Caudate nucleus (tissue), 63 donors: ENCODE measurements at places on chromosomes 6 and 20.

GRCh38 chr20:59822291-59823029 is 111.0 kb downstream of the SYCP2 start:
- DNase-seq, result no peak

GRCh38 chr6:130233330-130233729 is 10.6 kb upstream of the SAMD3 start:
- DNase-seq, result no peak

- no peak for DNase-seq
These were observed 36.1 kb upstream of the TNFRSF21 start for GRCh38 chr6:47345761-47346160.

- no peak for DNase-seq
These were observed 101.2 kb downstream of the SLC35B3 start for GRCh38 chr6:8334113-8334512.

- no peak for DNase-seq
These were observed 112.4 kb upstream of the DST start for GRCh38 chr6:56755040-56755439.

- DNase-seq, result no peak
These were observed 212.7 kb upstream of the AGPAT4 start for GRCh38 chr6:161486361-161487216.

- DNase-seq, result no peak
These were observed 46.9 kb downstream of the CPXM1 start for GRCh38 chr20:2753461-2754040.

DNA sequence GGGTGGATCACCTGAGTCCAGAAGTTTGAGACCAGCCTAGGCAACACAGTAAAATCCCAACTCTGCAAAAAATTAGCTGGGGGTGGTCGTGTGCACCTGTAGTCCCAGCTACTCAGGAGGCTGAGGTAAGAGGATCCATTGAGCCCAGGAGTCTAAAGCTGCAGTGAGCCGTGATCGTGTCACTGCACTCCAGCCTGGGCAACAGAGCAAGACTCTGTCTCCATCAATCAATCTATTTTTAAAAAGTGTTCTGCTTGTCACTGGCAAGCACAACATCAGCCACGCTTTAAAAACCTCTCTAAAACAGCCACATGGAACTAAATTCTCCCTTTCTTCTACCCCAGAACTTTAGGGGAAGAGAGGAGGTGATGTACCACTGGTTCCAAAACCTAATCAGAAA is 131.6 kb upstream of the RREB1 start:
- DNase-seq, result no peak

GRCh38 chr6:12844284-12845223 is 128.0 kb downstream of the PHACTR1 start:
- DNase-seq, result no peak

- DNase-seq, result no peak
These were observed 318.9 kb upstream of the JAG1 start for GRCh38 chr20:10992731-10993130.

GRCh38 chr6:53506872-53507271 is 38.0 kb downstream of the GCLC start:
- DNase-seq, result no peak

DNA sequence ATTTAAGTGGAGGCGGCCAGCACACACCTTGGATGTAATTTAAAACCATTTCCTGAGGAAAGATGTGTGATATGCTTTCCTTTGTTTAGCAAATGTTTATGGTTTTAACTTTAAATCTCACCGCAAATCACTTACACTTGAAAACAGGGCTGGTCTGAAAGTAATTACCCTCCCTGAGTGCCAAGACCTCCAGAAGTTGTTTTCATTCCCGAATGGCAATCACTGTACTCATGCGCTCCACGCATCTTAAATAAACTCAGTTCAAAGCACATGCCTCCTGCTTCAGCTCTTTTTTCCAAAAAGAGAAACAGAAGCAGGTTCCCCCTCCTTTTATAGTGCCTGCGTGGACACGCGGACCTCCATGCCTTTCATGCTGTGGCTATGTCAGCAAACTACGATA is 224.0 kb downstream of the SMOC2 start:
- DNase-seq, result no peak

DNA sequence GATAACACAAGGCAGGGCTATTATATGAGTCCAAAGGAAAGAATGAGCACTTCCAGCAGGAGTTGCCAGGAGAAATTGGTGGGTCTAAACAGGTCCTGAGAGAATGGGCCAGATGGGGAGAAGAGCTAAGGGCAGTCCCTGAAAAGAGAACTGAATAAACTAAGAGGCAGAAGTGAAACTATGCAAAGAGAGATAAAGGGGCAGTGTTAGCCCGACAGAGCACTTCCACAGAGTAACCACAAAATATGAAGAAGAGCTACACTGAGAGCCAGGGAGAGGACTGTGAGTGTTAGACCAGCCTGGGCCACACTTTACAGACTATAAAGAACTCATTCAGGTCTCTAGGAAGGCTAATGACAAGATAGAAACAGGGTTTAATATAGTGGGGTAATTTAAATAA is 43.8 kb downstream of the RALGAPA2 start:
- DNase-seq, result no peak

DNA sequence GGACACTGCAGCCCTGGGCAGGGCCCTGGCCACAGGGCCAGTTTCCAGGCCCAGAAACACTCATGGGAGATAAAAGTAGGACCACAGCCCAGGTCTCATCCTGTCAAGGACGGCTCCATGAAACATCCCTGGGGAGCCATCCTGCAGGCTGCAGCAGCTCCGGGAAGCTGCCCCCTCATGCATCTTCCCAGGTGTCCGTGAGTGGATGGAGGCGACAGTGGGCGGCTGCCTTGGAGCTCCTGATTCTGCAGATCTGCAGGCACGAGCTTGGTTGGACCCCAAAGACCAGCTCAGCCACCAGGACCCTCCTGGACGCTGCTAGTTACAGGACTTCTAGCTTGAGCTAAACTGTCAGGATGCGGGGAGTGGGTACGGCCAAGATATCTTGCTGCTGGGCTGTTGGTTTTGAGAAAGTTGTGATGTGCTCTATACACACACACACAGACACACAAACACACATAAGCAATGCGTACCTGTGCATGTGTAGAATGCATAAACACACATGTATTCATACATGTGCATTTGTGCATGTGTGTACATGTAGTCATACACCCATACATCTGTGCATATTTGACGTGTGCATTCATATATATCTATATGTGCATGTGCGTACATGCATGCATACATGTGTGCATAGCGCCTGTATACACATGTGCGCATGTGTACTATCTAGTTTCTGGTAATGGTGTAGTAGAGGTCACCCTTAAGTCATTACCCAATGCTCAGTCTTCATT is 297.8 kb downstream of the TAF4 start:
- DNase-seq, result no peak

- no peak for DNase-seq
These were observed 83.3 kb downstream of the CHD6 start for GRCh38 chr20:41534842-41535241.

GRCh38 chr6:148943451-148943850 is 196.6 kb downstream of the UST start:
- no peak for DNase-seq

- no peak for DNase-seq
These were observed 279.7 kb downstream of the UST start for GRCh38 chr6:149026530-149026942.

DNA sequence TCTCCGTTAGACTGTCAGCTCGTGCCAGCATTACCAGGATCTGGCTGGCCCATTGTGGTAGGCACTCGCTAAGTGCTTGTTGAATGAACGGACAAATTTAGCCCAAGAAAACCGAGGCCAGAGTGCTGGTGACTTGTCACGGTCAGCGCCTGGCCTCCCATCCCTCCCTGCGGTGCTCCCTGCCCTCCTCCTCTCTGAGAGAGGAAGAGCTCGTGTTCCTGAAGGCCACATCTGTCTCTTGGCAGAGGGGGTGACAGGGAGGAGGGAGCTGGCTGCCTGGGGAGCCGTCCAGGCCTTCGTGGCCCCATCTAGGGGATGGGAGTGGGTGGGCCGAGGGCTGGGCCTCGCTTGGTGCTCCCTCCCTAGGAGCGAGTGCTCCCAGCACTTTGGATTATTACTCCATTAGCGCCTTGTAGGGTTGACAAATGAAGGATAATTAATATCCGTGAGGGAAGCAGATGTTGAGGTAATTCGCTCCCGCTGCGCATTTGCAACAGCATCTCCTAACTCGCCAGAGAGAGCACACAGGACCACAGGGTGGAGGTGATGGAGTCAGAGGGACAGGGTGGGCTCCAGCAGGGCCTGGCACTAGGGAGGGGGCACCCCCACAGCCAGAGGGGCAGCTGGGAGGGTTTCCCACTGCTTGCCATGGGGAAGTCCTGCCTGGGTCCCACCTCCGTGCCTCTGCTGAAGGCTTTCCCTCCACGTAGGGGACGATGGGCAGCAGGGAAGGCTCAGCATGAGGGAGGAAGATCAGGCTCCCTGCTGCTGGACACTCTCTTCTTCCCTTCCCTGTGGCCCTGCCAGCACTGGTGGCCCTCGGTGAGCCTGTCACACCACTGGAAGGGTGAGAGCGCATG is 37.0 kb downstream of the VSTM2L start:
- DNase-seq, result no peak

GRCh38 chr6:56242346-56242745 is 5.0 kb downstream of the COL21A1 start:
- DNase-seq, result no peak

DNA sequence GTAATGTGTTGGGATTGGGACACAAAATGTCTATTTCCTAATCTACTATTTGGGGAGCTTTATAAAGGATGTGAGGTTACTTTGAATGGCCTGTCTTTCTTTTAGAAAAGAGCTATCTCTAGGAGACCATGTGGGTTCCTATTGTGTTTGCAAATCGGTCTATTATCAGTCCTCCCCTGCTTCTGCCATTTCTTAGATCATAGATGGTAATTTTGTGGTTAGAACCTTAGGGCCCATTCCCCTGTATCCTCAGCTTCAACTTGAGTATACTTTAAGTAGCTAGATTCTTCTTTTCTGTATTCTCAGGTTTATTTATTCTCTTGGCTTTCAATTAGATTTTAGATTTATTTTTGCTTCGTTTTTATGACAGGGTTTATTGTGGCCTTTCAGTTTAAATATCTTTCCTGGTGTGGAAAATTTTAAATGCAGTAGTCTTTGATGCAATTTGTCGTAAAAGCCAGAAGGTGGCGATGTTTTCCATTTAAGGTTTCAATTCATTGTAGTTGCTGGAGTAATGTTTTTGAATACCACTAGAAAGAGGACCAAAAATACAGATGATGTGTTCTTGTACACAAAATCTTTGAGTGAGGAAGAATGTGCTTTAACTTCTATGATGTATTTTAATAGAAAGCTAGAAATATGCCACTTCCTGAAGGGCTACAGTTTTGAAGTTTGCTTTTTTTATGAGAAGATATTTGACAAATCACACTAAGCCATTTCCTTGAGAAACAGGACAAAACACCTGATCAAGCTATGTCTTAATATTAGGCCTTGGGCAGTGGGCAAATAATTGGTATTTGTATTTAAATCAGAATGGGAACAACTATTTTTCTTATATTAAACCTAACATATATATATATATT is 20.3 kb downstream of the TBPL1 start:
- DNase-seq, result no peak

- DNase-seq, result no peak
These were observed 41.2 kb downstream of the CDC5L start for GRCh38 chr6:44428682-44429081.

- no peak for DNase-seq
These were observed 38.4 kb upstream of the HLA-G start for GRCh38 chr6:29789176-29789575.

GRCh38 chr6:114339706-114340105 is 3.1 kb downstream of the HS3ST5 start:
- DNase-seq, result no peak

DNA sequence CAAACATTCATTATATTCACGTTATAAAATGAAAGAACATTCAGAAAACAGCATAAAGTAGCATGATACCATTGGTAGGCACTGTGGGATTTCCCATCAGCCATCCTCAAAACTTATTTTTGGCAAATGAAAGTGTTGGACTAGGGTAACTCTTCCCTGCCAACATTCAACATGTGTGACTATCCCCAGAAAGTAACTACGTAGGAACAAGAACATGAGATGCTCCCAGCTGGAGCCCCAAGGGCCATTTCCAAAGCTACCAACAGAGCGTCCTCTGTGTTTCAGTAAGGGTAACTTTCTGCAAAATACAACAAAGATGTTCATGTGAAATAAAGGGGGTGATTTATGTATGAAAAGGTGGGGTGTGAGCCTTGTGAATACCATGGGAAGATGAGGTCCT is 28.4 kb upstream of the PTPN1 start:
- no peak for DNase-seq

- DNase-seq, result no peak
These were observed 14.7 kb downstream of the ENPP3 start for GRCh38 chr6:131651782-131652181.

- no peak for DNase-seq
These were observed 1.3 kb downstream of the GUCA1B start for GRCh38 chr6:42193491-42193894.

DNA sequence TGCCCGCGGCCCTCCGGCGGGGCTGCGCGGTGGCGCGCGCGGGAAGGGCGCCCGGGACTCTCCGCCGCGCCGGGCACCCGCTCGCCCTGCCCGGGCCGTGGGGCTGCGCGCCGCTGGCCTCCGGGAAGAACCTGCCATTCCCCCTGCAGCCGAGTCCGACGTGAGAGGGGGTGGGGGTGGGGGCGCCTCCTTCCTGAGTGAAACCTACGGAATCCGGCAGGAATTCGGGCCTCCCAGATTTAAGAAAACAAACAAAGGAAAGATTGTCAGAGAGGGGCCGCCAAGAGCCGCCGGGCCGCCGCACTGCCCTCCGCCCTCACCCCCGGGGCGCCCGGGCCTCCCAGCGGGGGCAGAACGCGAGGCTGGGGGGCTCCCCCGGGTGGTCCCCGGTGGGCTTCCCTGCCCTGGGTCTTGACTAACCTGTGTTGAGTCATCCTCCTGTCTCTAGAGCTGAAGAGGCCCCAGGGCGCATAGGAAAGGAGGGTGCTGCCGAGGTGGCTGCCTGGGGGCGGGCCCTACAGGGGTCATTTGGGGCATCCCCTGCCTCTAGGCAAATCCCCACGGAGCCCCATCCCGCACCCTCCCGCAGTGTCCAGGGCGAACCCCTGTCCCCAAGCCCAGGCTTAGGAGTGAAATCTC is 42.2 kb upstream of the FOXP4 start:
- DNase-seq, result peak; percentile 7
